ENCODE measurements at places on chromosomes 6 and 20.

DNA sequence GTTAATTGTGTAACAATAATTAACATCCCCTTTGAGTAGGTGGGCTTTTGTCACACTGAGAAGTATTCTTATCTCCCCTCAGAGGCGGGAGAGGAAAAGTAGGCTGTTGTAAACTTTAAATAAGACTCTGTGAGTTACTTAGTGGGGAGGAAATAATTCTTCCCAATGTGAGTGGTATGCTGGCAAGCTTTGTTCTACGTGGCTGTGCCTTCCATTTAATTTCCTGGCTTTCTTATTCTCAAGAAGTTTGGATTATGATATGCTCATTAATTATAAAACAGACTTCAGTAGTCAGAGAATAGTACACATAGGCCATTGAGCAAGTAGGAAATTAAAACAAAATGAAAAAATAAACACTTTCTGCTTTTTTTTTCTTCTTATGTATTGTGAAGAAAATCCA lies 19.1 kb downstream of the ADGRB3 start:
- DNase-seq = no peak

- no peak for DNase-seq
Observed at GRCh38 chr6:143505111-143505510, 6.4 kb downstream of the FUCA2 start.

DNA sequence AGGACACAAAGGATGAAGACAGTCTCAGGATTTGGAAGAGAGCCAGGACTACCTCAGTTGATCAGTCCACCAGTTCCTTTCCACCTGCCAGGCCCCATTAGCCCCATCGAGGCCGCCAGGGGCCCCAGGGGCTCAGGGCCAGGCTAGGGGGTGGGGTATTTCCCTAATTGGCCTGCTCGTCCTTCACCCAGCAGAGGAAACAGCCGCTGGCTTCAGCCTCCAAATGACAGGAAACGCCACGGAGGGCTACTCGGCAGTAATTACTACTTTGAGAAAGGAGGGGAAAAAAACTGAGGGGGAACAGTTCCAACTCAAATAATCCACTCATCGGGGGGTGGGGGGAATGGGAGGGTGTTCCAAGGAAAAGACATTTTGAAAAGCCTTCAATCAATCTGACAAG lies 42.7 kb downstream of the MAFB start:
- DNase-seq = no peak

- DNase-seq = no peak
Observed at GRCh38 chr20:25361287-25361683, 29.4 kb downstream of the ABHD12 start.

Data from inflammatory macrophage (primary cell).